Fibroblast of mammary gland (primary cell): ENCODE measurements at places on chromosomes 16 and 17.

GRCh38 chr16:83949724-83950001 is 3.4 kb upstream of the OSGIN1 start:
- no peak for DNase-seq

DNA sequence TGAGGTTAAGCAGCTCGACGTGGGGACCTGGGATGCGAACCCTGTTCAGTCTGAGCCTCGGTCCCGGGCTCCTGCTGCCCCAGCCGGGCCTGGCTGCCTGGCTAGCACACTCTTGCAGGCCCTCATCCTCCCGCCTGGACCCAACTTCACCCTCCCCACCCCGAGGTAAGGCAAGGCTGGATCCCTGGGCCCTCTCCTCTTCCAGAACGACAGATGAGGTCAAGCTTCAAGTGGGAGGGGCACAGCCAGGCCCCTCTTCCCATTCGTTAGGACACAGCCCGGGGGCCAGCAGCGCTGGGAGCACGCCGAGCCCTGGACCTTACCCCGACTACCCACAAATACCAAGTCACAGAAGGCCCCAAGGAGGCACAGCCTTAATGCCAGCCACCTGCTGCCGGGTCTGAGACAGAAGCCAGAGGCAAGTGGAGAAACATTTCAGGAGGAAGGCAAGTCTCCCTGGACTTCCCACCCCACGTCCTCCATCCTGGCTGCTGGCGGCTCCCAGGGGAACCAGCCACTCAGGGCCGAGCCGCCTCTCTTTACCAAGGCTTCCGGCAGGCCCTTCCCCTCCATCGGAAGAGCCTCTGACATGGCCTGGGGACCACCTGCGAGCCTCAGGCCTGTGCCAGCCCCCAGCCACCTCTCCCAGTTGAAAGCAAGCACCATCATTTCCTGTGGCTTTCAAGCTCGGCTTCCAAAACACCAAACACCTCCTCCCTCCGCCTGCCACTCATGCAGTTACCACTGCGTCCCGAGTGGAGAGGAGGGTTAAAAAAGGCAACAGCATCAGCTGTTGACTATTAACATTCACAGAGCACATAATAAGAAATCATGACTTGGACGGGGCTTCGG is 59.9 kb downstream of the RPH3AL start:
- no peak for DNase-seq

DNA sequence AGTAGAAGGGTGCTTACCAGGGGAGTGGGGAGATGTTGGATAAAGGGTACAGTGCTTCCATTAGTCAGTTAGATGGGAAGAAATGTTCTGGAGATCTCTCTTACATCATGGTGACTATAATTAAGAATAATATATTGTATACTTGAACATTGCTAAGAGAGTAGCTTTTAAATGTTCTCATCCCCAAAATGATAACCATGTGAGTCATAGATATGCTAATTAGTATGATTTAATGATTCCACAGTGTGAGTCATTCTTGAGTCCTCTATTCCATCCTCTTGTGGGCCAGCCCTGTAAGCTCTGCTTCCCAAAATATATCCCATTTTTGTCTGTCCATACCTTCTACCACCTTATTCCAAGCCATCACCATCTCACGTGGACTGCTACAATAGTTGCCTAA is 80.6 kb upstream of the CDH11 start:
- peak; percentile 76 for DNase-seq

DNA sequence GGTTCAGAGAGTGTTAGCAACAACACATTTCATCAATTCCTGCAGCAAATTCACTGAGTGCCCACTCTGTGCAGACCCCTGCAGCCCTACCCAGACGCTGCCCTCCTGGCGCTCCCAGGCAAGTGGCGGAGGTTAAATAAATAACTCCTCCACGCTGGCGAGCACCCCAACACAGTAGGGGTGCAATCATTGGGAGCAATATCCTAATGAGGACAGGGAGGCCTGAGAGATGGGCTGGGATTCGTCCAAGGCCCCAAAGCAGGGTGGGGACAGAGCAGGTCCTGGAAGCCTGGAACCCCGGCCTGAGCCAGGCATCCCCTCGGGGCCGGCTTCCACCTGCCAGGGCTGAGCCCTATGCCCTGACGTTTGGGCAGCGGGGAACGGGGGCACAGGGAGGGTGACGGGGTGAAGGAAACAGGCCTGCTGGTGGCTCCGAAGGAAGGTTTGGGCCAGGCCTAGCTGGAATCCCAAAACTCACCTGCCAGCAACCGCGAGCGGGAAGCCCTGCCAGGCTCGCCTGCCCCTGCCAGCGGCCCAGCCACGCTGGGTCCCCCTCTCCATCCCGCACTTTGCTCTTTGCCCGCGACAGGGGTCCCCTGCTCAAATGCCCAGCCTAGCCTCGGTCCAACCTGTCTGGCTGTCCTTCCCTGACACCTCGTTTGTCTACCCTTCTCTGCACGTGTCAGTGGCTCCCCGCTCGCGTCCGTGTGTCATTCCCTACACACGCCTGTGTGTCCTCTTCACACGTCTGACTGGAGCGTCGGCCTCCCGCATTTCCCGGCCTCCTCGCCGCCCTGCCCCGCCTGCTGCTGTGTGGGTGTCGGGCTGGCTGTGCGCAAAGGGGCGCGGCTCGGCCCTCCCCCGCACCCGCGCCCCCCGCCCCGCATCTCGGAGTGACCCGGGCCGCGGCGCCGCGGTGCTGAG is 721 bp upstream of the BEAN1 start:
- DNase-seq = no peak

DNA sequence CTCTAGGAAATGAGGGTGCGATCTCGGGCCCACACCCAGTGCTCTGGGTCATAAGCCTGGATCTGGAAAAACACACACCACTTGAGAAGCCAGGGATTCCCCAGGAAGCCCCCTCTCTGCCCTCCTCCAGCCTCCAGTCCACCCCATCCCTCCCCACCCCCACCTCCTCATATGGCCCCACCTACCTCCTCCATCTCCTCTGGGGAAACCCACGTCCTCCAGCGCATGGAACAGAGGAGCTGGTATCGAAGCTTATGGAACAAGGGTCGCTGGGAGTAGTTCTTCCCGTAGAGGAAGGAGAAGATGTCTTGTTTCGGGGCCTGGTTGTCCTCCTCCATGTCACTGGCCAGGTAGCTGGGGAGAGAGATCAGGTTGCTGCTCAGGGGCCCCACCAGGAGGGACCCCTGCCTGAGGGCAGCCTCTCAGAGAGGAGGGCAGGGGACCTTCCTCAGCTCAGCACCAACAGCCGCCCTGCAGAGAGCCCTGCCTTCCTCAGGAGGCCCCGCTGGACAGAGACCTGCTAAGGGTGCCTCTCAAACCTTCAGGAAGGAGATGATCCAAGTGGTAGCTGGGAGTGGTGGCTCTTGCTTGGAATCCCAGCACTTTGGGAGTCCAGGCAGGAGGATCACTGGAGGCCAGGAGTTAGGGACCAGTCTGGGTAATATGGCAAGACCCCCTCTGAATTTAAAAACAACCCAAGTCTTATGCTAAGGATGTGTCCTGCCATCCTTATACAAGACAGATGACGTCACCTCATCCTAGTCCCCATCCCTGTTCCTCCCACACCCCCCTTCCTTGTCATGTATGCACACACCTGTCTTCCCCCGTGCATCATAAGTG is 5.0 kb downstream of the SPDYE4 start:
- no peak for DNase-seq

GRCh38 chr16:79283578-79283977 is 317.0 kb downstream of the MAF start:
- DNase-seq = no peak

- DNase-seq = no peak
Observed at GRCh38 chr16:14372471-14372870, 257.6 kb downstream of the PARN start.

GRCh38 chr16:86968866-86969265 is 348.3 kb downstream of the C16orf95 start:
- no peak for DNase-seq

GRCh38 chr17:32319548-32319905 is 22.4 kb downstream of the C17orf75 start:
- DNase-seq = peak; percentile 49

GRCh38 chr17:7884581-7885366 is 3.8 kb upstream of the CHD3 start:
- no peak for DNase-seq

- peak; percentile 95 for DNase-seq
Observed at GRCh38 chr17:7887482-7888183, 956 bp upstream of the CHD3 start.

DNA sequence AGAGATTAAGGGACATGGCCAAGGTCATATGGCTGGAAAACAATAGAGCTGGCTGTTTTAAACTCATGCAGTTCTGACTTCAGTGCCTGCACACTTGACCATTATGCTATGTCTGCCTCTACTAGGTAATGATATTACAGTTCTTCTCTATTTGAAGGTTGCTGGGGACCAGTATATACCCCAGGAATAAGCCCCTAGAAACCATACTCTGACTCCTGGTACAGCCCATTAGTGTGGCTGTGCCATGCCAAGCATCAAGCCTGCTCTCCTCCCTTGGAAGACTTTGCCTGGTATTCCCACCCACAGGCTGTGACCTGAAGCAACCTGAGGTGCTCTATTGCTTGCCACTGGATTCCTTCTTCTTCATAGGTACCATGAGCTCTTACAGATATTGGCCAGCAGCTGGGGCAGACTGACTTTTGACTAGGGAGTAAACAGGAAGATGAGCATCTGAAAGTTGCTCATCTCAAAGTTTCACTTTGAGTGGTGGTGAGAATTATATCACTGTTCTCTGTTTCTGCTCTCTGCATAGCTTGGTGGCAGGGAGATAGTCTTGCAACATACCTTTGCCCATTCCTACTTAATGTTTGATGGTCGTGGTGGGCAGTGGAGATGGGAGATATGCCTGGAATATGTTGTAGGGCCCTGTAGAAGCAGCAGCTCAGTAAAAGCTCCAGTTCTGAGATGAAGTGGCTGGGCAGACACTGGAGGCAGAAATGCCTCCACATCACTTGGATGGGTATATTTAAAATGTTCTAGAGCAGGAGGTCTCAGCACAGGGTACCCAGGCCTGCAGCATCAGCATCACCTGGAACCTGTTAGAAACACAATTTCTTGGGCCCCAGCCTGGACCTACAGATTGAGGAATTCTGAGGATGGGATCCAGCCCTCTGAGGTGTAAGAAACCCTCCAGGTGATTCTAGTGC is 274.7 kb downstream of the HS3ST4 start:
- no peak for DNase-seq

DNA sequence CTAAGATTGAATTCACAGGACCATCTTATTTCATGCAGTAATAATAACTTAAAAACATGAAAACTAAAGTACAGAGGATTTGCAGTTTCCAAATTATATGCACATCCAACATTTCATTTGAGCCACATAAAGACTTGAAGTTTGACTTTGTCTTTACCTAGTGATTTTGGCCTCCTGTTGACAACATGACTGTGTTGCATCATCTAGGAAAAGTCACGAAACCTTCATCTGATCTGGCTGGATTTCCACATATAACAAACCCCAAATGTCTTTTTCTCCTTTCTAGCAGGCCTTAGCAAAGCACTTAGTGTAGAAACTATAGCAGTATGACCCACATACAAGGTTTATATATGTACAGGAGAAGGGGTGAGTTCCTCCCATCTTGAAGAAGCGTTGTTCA is 406.5 kb upstream of the CDH5 start:
- no peak for DNase-seq

DNA sequence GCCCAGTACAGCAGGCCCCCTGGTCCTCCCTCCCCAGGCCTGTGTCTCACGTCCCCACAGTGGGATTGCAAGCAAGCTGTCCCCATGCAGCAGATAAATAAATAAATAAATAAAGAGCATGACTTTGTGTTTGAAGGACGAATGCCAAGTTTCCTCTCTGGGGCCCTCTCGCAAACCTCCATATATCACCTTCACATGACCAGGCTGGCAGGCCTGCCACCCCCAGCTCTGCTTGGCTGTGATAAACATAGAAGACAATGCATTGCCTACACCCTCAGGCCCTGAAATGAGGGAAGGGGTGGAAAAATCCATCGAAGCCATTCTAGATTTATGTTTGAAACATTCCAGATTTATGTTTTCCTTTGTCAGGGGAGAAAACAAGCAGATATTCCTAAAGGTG is 107.3 kb downstream of the CCT6B start:
- no peak for DNase-seq

DNA sequence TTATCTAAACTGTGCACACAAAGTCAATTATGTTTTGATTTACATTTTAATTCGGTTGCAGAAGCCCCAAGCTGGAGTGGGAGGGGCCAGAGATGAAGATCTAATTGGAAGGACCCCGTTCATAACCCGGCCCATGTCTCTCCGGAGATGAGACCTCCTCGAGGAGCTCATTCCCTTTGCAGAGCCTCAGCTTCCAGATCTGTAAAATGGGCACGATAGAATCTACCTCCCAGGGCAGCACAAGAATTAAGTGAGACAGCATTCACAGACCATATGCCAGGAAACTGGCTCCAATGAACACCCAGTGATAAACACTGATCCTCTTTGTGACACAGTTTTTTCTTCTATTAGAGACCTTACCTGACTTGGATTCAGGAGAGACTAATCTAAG is 446.5 kb upstream of the CDH5 start:
- no peak for DNase-seq

DNA sequence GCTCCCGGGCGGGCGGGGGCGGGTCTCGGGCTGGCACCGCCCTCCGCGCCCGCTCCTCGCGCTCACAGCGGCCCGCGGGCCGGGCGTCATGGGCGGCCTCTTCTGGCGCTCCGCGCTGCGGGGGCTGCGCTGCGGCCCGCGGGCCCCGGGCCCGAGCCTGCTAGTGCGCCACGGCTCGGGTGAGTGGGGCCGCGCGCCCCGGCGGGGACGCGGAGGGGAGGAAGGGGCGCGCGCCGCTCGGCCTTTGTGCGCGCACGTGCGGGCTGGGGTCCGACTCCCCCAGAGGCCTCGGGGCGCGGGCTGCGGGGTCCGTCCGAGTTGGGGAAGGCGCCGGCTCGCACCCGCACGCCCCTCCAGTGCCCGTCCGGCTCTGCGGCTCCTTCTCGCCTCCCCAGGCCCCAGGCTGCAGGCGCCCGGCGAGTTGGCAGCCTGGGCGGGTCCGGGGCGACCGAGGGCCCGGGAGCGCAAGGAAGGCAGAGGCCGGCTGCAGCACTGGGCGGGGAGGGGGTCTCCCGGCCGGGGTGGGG is at the start of gene NME4:
TSS of gene NME4 (plus strand) at position 65 of the 527 bp plus-strand sequence. CDS start at position 89, 24 bp downstream.
- no peak for DNase-seq

DNA sequence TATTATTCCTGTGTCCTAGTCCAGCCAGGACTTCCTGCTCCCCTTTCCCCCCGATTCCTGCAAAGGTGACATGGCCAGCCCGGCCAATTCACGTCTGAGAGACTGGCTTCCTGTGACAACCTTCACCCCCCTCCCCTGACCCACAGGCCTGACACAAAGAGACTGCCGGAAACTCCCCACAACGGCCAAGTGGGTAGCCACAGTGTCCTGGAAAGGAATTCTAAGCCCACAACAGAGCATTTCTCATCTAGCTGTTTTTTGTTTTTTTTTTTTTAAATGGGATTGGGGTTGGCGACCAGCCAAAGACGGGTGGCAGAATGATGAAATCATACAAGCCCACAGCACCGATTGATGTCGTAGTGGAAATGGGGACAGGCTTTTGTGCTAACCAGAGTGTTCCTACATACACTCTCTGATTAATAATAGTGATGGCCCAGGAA is 2.8 kb upstream of the XAF1 start:
- DNase-seq = peak; percentile 87

DNA sequence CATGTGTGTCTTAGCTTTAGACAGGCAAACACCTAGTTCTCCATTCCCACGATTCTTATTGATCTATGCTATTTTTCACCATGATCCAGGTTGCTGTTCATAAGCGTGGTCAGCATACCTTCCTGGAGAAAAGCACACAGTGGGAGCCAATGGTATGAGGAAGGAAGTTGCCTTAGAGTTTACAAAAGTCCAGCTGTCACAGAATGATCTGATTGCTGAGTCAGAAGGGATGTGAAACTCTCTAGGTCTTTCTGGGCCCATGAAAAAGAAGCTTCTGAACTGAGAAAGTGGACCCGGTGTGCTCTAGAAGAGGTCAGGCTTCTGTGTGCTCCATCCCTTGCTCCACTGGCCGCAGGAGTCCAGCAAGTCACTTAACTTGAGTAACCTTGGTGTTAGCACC is 71.0 kb upstream of the CCL1 start:
- no peak for DNase-seq
